ENCODE measurements at places on chromosomes 3 and 15.

- ATAC-seq: no peak
Measured at GRCh38 chr15:40269604-40270003, 13.3 kb downstream of the ANKRD63 start.

DNA sequence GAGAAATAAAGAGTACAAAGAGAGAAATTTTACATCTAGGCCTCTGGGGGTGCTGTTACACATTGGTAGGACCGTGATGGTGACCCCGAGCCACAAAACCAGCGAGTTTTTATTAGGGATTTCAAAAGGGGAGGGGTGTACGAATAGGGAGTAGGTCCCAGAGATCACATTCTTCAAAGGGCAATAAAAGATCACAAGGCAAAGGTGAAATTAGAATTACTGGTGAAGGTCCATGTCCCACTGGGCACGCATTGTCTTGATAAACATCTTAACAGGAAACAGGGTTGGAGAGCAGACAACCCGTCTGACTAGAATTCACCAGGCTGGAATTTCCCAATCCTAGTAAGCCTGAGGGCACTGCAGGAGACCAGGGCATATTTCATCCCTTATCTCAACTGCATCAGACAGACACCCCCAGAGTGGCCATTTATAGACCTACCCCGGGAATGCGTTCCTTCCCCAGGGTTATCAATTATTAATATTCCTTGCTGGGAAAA, 4.3 kb downstream of the IRAK2 start:
- no peak for ATAC-seq

GRCh38 chr3:25474052-25474451, 46.0 kb downstream of the RARB start:
- ATAC-seq: no peak

- no peak for ATAC-seq
Measured at GRCh38 chr3:35562141-35562540, 77.2 kb upstream of the ARPP21 start.

DNA sequence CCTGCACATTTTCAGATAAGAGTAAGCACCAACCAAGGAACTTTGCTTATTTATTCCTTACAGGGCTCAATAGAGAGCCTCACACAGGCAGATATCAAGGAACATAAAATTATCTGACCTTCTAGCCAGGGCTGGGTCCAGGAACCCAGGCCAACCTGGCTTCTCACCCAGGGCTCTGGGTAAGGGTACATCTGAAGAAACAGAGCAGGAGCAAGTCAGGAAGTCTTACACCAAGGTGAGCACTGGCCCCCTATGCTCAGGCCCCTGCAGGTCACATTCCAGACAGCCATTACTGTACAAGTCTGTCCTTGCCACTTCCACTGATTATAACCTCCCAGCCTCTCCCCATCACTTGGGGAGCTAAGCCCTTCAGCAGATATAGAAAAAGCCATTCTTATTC, 19.1 kb downstream of the TF start:
- ATAC-seq: no peak

- peak; percentile 96 for ATAC-seq
Measured at GRCh38 chr15:31013863-31014607, 22.6 kb upstream of the MTMR10 start.
